Activated naive CD4-positive, alpha-beta T cell treated with Interleukin-2 at 50 U/mL for 16 hours (primary cell): ENCODE measurements at places on chromosomes 1 and 21.

DNA sequence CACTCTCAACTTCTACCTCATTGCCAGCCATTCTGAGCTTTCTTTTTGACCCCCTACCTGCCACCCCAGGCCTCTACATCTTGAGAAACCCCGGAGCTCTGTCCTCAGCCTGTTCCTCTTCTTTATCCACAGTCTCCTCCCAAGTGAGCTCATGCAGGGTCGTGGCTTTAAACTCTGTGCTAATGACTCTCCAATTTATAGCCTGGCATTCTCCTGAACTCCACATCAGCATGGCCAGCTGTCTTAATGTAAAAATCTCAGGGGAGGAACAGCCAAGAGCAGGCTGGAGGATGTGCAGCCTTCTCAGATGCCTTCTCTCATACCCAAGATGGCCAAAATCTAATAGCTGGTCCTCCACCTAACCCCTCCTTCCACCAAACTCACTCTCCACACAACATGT, 84.2 kb downstream of the CCDC185 start:
- DNase-seq, result no peak

DNA sequence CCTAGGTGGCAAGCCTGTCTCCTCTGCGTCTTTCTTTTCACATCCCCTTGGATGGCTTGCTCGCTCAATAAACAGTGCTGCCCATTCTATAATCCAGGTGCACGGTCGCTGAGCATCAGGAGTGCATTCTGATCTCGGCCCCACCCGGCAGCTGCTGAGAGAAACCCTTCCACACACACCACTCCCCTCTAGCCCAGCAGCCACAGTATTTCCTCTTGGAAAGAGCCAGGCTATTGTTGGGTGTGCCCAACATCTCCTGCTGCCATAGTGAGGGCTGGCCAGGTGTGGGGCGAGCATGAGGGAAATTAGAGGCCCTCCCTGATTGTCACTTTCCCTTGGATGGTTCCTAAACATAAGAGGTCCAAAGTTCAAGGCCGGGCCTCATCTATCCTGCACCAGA, 24.7 kb downstream of the GPA33 start:
- DNase-seq, result no peak

- no peak for DNase-seq
Observed at GRCh38 chr1:212920246-212920645, 30.1 kb upstream of the VASH2 start.

DNA sequence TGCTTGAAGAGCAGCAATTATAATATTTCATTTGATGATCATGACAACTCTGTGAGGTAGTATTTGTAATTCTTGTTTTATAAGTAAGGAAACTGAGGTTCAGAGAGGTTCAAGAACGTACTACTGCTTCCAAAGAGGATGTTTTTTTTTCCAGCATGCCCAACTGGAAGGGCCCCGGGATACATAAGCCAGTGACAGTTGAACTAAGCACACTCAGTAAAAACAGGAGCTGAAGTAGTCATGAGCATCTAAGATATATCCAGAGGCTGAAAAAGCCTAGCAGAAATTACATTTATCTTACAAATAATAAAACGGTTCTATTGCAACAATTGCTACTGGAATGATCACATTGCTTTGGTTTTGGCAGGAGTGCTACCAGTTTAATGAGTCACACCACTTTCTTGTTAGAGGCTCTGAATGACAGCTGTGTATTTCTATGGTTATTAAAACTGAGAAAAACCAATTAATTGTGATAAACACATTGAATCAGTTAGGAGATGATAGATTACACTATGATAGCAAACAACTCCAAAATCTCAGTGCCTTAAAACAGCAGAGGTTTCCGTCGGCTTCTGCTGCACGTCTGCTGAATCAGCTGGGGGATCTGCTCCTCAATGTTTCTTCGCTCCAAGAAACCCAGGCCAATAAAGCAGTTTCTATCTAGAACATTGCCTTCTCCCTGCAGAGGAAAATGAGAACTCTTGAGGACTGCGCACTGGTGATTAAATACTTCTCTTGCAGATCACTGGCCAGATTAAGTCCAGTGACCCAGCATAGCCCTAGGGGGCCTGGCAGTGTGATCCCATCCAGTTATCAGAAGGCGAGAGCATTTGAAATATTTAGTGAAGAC, 522.7 kb downstream of the PLPP3 start:
- no peak for DNase-seq

- no peak for DNase-seq
Observed at GRCh38 chr1:230892018-230892491, 23.7 kb upstream of the C1orf198 start.

- no peak for DNase-seq
Observed at GRCh38 chr1:187270256-187270655, 441.5 kb downstream of the PLA2G4A start.

DNA sequence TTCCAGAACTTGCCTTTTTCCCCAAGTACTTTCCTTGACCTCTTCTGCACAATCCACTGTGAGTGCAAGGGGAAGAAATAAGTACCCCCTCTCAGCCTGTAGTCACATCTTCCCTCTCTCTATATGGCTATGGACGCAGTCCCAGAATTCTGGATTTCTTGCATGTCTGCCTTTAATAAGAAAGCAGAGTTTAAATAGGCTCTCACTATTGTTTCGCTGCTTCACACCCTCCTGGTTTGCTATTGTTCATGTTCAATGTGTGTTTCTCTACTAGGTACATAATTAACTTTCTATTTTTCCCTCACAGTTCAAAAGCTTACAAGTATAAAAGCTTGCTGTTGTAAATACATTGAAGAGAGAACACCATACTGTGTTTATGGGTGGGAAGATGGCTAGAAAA, 181.5 kb upstream of the C1orf105 start:
- DNase-seq, result no peak

DNA sequence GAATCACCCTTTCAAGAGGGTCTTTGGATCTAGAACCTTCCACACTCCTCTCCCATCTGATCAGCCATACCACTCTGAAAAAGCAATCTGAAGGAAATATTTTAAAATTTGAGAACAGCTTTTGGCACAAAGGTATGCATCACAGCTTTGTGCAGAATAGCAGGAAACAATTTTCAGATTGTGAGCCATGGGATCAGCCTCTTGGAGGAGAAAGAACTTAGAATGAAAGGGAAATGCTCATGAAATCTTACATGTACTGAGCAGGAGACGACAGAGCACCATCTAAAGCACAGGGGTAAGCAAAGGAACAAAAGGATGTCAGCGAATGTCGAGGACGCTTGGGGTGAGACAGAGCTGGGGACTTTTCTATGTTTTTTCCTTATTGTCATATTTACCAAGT, 54.4 kb downstream of the EDN2 start:
- DNase-seq, result no peak

DNA sequence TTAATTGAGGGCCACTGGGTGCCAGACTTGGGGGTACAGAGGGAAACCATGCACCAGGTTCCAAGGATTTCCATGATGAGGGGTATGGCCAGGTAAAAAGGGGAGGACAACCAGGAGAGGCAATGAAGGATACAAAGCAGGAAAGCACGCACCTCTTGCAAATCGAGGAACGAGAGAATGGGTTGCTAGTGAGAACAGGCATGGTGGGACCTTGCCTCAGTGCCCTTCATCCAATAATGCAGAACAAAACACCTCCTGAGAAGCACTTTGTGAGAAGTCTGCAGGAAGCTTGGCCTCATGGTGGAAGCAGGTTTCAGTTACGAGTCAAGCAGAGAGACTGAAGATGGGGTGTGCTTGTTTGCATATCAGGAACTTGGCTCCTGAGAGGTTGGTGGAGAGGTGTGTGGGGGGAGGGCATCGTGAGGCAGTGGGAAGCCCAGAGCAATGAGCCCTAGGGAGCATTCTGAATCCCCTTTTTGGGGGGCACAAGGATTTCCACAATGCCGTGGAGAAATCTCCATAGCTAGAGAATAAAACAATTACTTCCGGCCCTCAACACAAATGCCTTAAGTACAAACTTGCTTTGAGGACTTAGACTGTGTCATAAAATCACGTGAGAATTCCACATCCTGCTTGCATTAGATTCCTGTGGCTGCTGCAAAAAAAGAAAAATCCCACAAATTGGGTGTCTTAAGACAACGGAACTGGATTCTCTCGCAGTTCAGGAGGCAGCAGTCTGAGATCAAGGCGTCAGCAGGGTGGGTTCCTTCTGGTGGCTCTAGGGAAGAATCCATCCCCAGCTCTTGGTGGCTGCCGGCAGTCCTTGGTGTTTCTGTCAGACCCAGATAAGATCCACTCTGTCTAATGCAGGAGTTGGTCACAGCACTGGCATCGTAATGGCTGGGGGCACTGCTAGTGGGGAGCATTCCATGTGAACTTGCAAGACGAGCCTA, 54.9 kb upstream of the BACE2 start:
- DNase-seq, result no peak

GRCh38 chr21:44898851-44899767, 21.6 kb downstream of the ITGB2 start:
- no peak for DNase-seq

DNA sequence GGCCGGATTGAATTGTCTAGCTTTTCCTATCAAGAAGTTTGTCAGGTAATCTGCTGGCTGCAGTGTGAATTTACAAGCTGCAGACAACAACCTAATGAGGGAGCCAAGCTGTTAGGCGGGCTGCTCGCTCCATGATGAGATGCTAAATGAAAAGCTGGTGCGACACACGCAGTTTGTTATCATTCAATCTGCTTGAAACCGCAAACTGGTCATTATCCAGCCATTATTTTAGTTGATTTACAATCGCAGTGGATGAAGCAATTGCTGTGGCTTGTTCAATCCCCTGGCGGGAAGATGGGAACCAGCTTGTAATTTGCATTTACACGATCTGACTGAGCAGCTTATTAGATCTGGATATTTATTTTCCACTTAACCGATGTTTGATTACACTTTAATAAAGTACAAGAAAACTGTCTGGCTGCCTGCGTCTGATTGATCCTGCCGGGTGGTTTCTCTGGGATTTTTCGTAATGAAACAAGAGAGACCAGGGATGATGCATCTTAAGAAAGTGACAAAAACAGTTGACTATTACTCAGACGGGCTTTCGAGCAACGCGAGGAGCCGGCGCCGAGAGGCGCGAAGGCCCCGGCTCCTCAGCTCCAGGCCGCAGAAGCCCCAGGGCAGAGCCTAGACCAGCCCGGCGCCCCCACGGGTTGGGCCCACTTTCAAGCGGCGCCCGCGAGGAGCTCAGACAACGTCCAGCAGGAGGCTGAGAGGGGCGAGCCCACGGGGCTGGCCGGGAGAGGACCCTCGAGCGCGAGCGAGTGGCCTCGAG, 118.0 kb upstream of the BARHL2 start:
- no peak for DNase-seq

- no peak for DNase-seq
Observed at GRCh38 chr1:115828101-115829022, 12.6 kb downstream of the NHLH2 start.

DNA sequence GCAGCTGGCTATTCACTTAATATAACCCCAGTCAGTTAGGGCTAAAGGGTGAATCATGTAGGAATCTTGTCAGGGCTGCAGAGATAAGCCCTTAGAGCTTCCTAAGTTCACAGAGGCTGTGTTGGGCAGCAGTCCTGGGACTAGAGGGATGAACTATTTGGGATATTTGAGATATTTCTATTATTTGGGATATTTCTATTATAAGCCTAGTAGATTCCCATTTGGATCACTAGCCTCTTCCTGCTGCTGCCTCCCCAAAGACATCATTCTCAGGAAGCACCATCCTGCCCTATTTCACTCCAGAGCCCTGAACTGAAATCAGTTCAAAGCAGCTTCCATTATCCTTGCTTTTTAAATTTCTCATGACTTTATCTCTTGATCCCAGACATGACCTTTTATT, 501.3 kb downstream of the NUF2 start:
- no peak for DNase-seq

GRCh38 chr1:25875856-25876692, 566 bp upstream of the PAQR7 start:
- DNase-seq, result no peak

GRCh38 chr1:192088496-192088895, 69.8 kb upstream of the RGS18 start:
- no peak for DNase-seq

DNA sequence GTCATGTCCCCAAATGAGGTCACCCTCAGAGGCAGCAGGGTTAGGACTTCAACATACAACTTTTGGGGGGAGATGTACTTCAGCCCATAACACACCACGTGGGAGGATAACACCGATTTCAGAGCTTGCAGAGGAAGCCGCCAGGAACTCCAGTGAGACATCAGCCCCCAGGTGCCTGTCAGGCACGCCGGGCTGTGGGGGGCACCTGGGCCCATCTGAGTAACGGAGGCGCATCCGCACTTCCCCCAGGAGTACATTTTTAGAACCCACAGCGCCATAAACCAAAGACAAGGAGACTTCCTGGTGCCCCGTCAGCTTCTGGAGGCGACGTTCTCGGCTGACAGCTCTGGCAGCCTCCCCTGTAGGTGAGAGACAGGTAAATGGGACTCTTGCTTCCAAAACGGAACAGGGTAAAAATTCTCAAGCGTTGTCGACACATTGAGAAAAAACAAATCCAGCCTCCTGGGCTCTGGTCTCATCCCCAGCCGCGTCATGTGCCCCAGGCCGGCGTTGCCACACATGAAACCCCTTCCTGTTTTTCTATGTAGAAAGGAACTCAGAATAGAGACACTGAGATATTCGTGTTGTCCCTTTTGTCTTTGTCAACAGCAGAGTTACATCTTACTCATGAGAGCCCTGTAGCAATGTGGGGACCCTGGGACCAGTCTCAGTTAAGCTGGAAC, 93.3 kb downstream of the PDE9A start:
- peak; percentile 29 for DNase-seq

DNA sequence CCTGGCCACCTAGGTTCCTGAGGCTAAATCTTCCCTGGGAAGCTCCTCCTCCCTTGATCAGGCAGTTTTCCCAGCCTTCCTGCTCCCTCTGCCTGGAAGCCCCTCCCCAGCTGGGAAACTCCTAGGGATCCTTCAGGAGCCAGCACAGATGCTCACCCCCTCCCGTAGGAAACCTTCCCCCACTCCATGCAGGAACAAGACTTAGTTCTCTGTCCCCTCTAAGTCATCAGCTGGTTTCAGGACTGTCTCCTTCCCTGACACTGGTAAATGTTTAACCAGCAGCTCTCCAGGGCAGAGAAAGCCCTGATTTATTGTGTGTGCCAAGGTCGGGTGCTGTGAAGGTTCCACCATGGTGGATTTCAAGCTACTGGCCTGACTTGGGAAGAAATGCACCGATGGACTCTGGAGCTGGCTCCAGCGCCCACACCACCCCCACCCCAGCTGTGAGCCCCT, 25.0 kb downstream of the TTC39A start:
- no peak for DNase-seq

- DNase-seq, result no peak
Observed at GRCh38 chr21:45294509-45295291, 7.0 kb upstream of the POFUT2 start.

GRCh38 chr1:198638894-198639635, at the start of gene PTPRC:
Gene PTPRC (plus strand): TSS chr1:198639040. CDS start chr1:198639269, 229 bp downstream.
- DNase-seq, result no peak

DNA sequence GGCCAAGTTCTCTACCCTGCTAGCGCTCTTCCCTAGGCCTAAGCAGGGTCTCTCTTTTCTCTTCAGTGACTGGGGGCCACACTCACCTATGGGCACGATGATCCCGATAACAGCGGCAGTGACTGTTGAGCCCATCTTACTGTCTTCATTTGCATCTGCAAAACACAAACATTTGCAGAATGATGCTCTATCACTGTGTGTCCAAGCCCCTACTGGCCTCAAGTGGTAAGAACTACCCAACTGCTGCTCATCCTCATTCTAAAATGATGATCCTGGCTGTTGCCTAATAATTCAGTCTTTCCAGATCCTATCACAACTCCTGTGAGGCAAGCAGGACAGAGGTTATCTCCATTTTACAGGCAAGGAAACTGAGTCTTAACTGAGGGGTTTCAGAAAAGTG, 16.7 kb upstream of the MAGOH start:
- no peak for DNase-seq
